ENCODE measurements at places on chromosomes 12 and 14.

GRCh38 chr14:100715332-100715731, 11.4 kb upstream of the DLK1 start:
- no peak for DNase-seq

- DNase-seq = no peak
Observed at GRCh38 chr12:116303929-116304328, 26.4 kb upstream of the MED13L start.

DNA sequence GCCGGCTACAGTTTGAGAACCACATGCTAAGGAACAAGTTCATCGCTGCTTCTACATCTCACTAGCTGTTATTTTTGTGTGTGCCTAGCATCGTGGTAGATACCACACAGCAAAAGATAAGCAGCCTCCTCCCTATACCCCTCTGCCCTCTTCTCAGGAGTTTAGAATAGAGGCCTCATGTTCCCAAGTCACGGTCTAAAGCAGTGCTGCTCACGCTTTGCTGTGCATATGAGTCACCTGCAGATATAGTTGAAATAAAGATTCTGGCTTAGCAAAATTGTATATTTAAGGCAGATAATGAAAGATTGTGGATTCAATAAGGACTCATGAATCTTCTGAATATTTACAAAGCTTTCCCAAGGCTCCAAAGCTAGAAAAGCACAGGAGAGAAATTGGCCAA, 28.0 kb downstream of the PLEKHG7 start:
- no peak for DNase-seq

GRCh38 chr14:36817071-36817930, 155.6 kb downstream of the PAX9 start:
- no peak for DNase-seq

DNA sequence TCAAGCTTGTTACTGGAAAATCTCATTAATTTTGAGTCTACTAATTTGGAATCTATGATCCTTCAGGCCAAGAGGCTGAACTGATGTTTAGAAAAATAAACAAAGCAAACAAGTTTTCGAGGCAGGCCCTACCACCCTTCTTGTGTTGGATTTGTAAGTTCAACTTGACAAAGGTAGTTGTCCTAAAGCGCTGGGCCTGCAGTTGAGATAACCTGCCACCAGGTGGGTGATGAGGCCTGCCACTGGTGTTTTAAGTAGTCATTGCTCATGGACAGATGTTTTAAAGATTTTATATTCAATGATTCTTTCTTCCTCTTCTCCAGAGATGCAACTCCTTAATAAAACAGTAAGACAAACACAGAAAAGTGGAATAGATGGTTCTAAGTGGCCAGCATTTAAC, 19.4 kb downstream of the ACVRL1 start:
- DNase-seq = no peak

GRCh38 chr14:104253901-104254353, 115.5 kb downstream of the KIF26A start:
- no peak for DNase-seq

DNA sequence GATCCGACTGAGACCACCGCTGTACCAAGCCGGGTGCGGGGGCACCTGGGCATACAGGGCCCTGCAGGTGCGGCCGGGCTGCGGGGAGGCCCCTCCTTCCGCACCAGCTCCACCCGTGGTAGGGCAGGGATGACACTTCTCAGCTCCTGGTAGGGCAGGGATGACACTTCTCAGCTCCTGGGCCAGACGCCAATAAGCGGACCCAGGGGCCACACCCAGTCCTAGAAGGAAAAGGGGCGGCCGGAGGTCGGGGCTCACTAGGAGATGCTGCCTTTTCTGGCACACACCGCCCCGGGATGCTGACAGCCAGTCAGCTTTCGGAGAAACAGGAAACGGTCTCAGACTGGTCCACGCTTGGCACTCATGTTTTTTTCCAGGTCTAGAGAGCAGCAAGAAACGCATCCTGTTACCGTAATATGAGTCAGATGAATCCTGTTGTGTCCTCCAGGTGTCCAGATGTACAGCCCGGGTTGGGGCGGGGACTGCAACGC, 34.8 kb downstream of the NFKBIA start:
- no peak for DNase-seq

DNA sequence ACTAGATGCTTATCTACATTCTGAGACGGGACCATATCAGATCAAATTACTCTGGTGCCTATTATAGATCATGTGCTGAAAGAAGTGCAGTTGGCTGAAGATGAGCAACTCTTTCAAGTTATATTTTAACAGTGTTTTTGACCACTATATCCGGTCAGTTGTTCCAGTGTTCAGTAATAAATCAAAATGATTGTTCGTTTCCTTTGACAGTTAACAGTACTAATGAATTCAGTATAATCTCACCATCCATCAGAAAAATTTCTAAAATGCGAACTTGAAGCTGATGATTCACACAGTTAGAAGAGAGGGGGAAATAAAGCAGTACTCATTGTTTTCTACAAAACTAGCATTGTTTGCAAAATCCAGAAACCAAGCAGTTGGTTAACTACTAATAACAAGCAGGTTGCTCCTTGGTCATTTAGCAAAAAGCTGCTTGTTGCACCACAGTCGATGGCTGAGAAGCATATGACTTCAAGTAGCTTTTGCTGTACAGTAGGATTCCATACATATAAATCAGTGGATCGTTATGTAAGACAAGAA, 2.3 kb downstream of the RPS6KA5 start:
- DNase-seq = no peak
